ENCODE measurements at places on chromosomes 7 and 10.

GRCh38 chr7:29976266-29976665, 13.3 kb downstream of the SCRN1 start:
- DNase-seq, result no peak

DNA sequence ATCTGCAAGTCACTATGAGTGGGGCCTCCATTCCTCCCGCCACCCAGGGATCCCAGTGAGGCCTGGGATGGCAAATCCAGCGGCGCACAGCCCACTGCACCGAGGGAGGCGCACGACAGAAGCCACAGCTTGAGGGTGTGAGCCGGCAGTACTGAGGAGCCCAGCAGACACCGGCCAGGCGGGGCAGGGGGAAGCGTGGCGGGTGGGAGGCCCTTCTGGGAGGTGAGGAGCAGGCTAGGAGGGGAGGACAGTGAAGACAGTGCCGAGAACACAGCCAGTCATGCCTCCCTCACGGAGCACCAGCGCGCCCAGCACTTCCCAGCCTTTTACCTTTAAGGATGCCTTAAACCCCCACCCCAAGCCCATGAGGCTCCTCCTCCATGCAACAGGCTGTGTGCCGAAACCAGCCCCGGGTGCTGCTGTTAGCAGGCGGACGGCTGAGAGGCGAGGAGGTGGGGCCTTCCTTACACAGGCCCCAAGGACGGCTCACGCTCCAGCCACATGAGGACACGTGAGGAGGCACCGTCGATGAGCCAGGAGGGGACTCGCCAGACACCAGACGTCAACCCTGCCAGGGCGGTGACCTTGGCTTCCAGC, 258.5 kb downstream of the PTPRN2 start:
- no peak for DNase-seq

DNA sequence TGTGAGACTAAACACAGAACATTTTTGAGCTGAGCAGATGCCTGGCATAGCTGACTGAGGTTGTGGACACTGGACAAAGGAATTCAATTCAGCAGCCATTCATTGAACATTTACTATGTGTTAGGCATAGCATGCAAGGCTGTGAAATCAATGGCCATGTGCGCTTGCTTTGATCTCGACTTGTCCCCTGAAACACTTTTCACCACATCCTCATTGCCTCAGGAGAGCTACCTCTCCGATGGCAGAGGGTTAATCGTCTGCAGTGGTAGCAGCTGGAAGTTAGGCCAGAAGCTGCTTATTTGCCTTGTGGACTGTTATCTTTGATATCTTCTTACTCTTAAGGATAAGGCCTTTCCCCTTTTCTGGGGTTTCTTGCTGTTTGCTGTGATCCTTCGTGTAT, 297.8 kb downstream of the AUTS2 start:
- no peak for DNase-seq

DNA sequence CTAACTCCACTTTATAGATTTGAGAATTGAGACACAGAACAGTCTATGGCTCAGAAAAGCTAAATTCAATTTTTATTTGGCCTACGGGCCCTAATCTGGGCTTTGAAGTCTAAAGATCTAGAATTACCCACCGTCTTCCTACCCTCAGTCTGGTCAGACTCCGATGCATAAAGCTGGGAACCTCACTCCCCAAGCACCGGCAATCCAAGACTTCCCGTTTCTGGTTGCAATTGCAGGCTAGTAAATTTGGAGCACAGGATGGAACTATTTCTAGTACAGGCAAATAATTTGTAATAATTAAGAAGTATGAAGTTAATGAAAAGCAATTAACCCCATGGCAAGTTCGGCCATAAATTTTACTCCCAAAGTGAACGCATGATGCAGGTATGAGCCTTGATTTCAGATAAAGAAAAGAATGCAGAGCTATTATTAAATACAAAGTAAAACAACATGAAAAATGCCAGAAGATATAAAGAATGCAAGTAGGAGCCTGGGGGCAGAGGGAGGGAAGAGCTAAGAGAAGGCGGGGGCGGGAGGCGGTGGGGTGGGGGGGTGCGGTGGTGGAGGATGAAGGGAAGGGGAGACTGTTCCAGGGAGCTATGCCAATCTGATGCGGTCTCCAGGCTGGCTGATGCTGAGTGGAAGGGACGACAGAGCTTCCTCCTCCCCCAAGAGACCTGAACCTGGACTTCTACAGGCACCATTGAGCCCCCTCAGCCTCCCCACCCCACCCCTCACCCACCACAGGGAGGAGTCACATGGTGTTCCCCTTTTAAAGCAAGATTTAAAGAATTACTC, 45.1 kb downstream of the BPGM start:
- DNase-seq, result no peak

- DNase-seq, result no peak
Measured at GRCh38 chr10:89695307-89695706, 6.1 kb upstream of the KIF20B start.

DNA sequence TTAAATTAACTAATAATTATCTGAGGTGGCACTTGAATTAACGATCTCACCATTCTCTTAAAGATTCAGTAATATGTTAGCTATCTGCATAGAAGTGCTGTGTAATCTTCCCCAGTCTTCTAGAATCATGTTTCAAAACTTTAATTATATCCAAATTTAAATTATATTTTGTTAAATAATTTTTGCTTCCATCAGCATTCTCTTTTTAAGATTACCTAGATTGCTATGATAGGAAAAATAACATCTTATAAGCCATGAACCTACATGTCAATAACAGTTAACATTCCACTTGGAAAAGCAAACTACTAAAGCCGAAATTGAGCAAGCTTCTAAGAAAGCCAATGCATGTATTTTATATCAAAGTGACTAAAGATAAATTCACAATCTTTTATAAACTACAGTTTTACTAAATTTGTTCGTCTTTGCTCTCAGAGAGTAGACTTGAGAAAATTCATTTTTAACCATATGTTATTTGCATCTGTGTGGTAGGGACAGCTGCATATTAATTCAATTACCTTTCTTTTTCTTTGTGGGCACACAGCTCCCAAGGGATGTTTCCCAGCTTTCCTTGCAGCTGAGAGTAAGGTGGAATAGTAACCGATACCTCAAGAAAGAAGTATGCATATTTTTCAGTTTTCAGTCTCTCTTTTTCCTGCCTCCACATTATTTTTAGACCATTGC, 105.4 kb upstream of the ABCB5 start:
- DNase-seq, result no peak

DNA sequence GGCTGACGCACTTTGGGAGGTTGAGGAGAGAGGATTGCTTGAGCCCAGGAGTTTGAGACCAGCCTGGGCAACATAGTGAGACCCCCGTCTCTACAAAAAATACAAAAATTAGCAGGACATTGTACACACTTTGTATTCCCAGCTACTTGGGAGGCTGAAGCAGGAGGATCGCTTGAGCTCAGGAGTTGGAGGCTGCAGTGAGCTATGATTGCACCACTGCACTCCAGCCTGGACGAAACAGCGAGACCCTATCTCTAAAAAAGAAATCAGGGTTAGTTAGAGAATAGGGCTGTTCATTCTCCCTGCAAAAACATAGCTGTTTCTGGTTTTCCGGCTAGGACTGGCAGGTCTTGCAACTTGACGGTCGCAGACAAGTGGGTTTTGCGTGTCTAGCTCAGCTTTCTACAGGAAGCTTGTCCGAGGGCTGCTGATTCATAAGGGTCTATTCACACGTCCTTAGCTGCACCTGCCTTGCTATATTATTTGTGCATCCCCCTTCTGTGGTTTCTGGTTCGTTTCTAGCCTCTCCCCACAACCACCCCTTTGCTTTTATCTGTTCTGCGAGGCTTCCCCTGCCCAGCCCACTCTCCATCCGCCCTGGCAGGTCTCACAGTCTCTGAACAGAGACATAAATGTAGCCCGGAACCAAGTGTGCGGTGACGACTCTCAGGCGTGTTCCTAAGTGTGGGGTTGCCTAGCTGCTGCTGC, 10.7 kb downstream of the AMZ1 start:
- DNase-seq, result no peak

- no peak for DNase-seq
Measured at GRCh38 chr7:39606352-39606751, 17.0 kb upstream of the RALA start.

GRCh38 chr7:106110238-106110560, 1.9 kb downstream of the SYPL1 start:
- no peak for DNase-seq

GRCh38 chr10:101214446-101215396, 14.5 kb downstream of the LBX1 start:
- DNase-seq, result peak; percentile 75

GRCh38 chr10:117553142-117553814, 10.7 kb downstream of the EMX2 start:
- DNase-seq, result no peak

GRCh38 chr10:88032566-88032965, 169.1 kb downstream of the PTEN start:
- DNase-seq, result no peak

- DNase-seq, result peak; percentile 21
Measured at GRCh38 chr7:74507538-74508319, 54.0 kb downstream of the GTF2IRD1 start.

All from D341Med (cell line).